Glutamatergic neuron (in vitro differentiated cells): ENCODE measurements at places on chromosomes 12 and 14.
A peak's percentile ranks its signal among the peaks of the same experiment; 100 is the strongest.

- no peak for DNase-seq
Observed at GRCh38 chr14:101054671-101055070, 151.1 kb upstream of the RTL1 start.

DNA sequence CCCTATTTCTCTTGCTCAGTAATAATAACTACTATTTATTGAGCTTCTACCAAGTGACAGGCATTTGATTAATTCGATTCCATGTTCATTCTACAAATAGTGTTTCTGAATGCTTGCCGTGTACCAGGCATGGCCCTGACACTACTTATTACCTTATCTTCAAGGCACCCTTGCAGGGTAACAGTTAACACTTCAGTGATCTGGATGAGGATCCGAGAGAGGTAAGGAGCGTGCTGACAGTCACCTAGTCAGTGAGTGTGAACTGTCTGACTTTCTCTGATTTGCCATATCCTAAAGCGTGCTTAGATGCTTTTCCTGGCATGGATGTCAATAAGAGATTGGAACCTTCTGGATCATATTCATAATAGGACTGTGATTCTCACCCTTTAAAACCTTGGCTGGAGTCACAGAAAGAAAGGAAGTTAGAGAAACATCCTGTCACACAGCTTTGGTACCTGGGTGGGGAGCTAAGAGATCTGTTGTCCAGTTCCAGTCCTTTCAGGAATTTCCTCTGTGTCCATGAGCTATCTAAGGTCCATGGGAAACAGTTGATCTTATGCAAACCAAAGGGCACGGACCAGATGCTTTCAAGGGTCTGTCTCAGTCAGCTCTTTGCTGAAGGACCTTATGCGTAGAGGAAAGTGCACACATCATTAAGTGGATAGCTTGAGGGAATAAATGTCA, 54.8 kb downstream of the PPFIBP1 start:
- no peak for DNase-seq

DNA sequence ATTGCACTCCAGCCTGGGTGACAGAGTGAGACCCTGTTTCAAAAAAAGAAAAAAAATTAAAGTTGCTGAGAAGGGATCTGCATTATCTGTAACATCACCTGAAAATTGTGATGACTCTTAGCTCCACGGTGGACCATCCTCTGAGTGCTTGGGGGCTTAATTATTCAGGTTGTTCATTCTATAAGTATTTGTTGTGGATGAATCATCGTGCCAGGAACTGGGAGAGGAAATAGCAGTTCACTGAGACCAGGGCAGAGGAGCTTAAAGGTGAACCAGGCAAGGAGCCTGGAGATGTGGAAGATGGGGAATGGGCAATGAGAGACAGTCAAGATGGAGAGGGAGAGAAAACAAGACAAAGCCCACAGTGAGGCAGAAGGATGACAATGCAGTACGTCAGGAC, 25.5 kb upstream of the GSC start:
- no peak for DNase-seq

GRCh38 chr14:97138801-97139200, 341.6 kb downstream of the VRK1 start:
- DNase-seq: no peak

DNA sequence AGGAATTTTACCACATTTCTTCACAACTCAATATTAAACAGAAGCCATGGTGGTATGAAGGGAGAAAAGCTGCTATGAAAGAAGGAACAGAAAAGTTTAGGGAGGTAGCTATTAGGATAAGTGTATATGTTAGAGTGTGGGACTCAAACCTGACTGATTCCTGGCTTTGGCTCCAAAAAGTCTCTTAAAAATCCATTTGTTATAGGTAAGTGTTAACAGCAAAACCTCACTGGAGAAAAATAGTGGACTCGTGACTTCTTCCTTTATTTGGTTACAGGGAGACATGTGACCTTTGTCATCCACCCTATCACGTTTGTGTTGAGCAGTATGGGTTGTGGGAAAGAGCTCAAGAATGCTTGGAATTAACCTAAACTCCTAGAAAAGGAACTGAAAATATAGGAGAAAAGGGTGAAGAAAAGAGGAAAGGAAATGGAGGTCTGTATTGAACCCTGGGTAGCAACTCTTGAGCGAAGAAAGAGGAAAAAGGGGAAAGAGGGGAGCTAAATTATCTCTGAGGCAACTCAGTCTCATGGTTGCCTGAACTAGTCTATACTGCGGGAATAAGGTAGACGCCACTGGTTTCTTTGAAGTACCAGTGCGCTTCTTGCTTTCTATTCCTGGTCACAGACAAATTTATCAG, 3.6 kb upstream of the EID3 start:
- DNase-seq: no peak

- no peak for DNase-seq
Observed at GRCh38 chr12:112837629-112838197, 46.2 kb downstream of the RPH3A start.

GRCh38 chr12:127381043-127381668, 885.8 kb upstream of the TMEM132C start:
- DNase-seq: peak; percentile 73

- no peak for DNase-seq
Observed at GRCh38 chr12:119994892-119995658, 6.0 kb downstream of the BICDL1 start.

GRCh38 chr12:76764856-76765255, 941 bp downstream of the ZDHHC17 start:
- no peak for DNase-seq

DNA sequence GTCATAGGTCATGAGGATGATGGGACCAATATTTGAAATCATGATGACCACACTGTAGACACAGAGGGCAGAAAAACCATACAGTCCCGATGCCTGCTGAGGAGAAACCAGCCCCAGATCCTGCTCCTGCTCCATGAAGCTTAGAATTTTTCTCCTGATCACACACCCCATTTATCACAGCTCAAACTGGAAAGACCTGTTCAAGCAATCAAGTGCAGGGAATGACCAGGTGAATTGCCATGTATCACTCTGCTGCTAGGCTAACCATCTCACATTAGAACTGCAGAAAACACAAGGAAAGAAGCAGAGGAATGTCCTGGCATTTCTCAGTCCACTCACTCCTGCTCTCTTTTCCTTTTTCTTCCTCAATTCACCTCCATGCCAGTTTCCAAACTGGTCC, 18.1 kb downstream of the MANSC1 start:
- no peak for DNase-seq

DNA sequence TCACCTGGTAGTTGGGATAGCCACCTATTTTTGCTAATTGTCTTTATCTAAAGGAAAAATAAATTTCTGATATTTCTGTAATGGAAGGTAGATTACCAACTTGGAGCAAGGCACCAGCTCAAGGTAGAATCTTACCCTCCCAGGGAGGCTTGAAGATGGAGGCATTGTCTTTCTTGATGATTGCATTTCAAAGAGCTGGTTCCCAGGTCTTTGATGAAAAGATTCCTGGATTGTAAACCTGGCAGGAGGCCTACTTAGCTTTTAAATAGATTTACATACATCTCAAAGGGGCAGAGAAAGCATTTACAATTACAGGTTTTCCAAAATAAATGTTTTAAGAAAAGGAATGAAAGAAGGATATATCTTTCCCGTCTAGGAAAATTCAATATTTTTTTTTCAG, 729.2 kb downstream of the LRFN5 start:
- no peak for DNase-seq

GRCh38 chr12:28998662-28999120, 150.4 kb upstream of the FAR2 start:
- no peak for DNase-seq

DNA sequence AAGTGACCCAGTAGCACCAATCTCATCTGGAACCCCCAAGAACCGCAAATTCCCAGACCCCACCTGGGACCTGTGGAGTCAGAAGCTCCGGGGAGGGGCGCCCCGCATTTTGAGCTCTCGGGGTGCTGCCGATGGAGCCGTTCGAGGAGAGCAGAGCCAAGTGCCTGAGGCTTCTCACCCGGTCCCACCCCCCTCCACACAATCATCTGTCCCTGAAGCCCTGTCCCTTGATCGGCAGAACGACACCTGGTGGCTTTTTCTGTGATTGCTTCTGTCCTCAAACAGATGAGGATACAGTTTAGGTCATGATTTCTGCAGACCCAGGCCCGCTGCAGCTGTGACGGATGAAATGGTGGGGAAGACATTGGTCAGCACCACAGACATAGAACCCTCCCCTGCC, 74.7 kb downstream of the NOC4L start:
- no peak for DNase-seq

DNA sequence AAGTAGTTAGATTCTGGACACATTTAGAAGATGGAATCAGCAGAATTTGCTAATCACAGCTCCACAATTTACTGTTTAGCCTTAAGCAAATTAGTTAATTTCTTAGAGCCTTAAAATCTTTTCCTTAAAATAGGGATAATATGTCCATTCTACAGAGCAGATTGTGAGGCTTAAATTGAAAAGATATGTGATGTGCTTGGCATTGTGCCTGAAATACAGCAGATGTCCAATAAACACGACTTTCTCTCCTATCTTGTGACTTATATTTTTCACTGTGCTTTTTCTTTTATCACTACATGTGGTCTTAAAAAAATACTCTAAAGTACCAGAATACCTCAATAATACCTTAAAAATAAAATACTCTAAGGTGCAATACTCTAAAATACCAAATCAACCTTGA, 30.6 kb downstream of the CCER1 start:
- DNase-seq: no peak

- no peak for DNase-seq
Observed at GRCh38 chr12:88951177-88951576, 370.9 kb upstream of the KITLG start.

DNA sequence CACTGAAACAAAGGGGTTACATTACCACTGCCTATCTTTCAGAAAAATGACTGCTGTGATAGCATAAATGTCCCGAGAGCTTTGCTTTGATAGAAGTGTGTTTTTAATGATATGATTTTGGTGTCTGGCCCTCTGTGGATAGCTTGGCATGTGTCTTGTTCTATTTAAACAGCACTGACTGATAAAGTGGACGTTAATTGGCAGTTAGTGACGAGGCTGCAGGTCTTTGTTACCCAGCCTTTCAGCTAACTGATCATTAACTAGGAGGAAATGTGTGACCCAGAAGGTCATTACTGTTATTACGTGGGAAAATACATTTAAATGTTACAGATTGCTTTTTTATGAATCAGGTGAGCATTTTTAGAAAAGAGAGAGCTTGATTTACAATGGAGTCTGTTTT, 428.3 kb downstream of the DIO2 start:
- no peak for DNase-seq

DNA sequence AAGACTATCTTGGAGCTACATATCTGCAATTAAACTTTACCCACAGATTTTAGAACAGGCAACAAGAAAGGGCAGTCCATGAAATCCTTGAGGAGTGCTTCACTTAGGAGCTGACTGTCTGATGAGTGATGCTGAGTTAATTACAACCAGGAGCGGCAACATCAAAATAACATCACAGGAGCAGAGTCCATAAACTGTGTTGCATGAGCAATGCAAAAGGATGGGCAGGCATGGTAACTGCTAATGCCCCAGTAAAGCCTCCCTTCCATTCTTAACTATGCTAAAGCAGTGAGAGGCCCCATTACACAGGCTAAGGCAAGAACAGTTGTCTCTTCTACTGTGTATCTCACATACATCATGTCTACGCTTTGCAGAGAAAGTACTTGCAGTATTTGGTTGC, 156.6 kb downstream of the PAX9 start:
- no peak for DNase-seq

DNA sequence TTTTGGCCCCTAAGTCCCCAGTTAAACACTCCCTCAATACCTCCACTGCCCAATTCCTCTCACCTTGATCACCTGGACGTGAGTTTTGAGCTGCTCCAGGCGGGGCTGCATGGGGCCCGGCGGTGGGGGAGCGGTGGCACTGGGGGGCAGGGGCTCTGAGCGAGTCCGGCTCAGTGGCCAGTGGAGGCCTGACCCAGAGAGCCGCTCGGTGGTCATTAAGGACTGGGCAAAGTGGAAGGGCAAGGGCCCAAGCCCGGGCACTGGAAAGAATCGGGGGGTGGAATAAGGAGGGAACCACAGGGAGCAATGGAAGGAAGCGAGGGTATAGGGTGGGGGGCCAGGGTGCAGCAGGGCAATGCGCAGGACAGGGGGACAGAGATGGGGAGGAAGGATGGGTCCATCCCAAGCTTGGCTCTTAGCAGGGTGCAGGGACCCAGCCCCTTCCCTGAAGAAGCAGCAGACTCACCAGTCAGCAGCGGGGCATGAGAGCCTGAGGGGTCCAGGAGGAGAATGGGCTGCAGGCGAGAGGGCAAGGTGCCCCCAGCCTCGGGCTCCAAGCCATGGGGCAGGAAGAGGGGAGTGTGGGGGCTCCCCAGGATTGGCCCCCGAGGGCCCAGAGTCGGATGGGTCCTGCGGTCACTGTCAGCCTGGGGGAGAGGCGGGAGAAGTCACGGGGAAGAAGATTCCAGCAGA, 22.2 kb downstream of the SLC48A1 start:
- DNase-seq: no peak

GRCh38 chr14:31320922-31321766, 99.2 kb downstream of the HEATR5A start:
- DNase-seq: no peak

DNA sequence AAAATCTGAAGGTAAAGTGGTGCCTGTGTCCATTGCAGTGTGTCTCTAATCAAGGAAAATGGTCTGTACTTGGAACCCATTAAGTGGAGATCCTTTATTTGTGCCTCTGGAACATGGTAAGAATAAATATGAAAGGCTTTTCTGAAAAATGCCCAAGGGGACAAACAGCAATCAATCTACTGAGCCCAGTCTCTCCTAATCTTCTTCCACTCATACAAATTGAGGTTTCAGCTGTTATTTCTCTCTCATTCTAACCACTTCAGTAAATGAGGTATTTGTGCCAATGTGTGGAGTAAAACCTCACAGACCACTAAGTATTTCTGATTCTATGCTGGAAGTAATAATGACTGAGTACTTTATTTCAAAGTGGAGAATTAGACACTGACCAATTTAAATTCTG, 82.3 kb upstream of the ST8SIA1 start:
- DNase-seq: no peak

GRCh38 chr14:30069536-30069935, 141.9 kb upstream of the PRKD1 start:
- DNase-seq: no peak

- no peak for DNase-seq
Observed at GRCh38 chr14:52551696-52552062, 626 bp downstream of the TXNDC16 start.

GRCh38 chr14:89537911-89538310, 120.9 kb upstream of the FOXN3 start:
- no peak for DNase-seq

- no peak for DNase-seq
Observed at GRCh38 chr12:22333186-22333712, 1.3 kb downstream of the ST8SIA1 start.
